Uterus (tissue), 4 donors: ENCODE measurements at places on chromosomes 1 and 21. TPM values are rescaled to one million over a fixed set of nuclear protein-coding genes. Genes with fewer than 3 reads are reported as not detected.

DNA sequence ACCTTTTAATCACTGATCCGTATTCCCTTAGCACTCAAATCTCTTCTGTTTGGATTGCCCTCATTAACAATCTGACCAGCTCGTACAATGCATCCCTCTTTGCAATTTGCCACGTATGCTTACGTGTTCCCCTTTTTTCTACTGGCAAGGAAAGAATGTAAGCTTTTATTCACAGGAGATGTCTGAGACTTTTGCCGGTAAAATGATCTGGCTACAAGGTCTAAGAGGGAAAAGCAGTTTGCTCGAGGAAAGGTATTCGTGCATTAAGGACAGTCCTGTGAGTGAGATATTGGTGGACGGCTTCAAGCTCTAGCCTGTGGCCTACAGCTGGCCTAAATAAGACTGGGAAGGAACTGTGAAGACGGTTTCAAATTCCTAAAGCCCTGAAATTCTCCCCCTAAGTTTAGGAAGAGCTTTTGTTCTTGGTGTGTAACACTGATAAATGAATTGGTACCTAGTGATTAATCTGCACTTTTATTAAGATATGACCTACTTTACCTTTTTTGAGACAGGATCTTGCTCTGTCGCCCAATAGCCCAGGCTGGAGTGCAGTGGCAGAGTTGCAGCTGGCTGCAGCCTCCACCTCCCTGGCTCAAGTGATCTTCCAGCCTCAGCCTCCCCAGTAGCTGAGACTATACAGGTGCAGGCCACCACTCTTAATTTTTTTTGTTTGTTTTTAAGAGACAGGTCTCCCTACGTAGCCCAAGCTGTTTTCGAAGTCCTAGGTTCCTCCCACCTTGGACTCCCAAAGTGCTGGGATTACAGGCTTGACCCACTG lies 895 bp upstream of the UBR4 start:
- H3K27me3 ChIP-seq, result no peaks in the 10 kb centered on the region
- H3K27ac ChIP-seq, result peak overlapping the region; percentile 95
- peaks cover 13% of the 10 kb centered on the region for H3K4me1 ChIP-seq
- H3K4me3 ChIP-seq, result peak overlapping the region; percentile 75
- no peaks in the 10 kb centered on the region for H3K36me3 ChIP-seq
- DNase-seq, result no peak

- no peak overlapping the region for H3K4me3 ChIP-seq
- no peaks in the 10 kb centered on the region for H3K27me3 ChIP-seq
- DNase-seq, result no peak
- H3K27ac ChIP-seq, result no peak overlapping the region
These were observed 25.5 kb downstream of the C1orf198 start for GRCh38 chr1:230842801-230843200.

DNA sequence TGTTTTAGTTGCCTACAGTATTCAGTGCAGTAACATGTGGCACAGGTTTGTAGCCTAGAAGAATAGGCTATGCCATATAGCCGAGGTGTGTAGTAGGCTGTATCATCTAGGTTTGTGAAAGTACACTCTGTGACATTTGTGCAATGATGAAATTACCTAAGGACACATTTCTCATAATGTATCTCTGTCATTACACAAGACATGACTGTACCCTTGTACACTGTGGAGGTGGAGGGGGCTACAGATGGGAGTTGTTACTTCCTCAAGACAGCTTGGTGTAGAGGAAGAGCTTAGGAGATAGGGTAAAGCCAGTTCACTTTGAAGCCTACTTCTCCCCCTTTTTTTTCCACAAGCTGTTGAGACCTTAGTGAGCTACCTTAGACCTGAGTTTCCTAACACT lies 59.7 kb upstream of the RAVER2 start:
- no peaks in the 10 kb centered on the region for H3K27me3 ChIP-seq
- no peak overlapping the region for H3K27ac ChIP-seq

DNA sequence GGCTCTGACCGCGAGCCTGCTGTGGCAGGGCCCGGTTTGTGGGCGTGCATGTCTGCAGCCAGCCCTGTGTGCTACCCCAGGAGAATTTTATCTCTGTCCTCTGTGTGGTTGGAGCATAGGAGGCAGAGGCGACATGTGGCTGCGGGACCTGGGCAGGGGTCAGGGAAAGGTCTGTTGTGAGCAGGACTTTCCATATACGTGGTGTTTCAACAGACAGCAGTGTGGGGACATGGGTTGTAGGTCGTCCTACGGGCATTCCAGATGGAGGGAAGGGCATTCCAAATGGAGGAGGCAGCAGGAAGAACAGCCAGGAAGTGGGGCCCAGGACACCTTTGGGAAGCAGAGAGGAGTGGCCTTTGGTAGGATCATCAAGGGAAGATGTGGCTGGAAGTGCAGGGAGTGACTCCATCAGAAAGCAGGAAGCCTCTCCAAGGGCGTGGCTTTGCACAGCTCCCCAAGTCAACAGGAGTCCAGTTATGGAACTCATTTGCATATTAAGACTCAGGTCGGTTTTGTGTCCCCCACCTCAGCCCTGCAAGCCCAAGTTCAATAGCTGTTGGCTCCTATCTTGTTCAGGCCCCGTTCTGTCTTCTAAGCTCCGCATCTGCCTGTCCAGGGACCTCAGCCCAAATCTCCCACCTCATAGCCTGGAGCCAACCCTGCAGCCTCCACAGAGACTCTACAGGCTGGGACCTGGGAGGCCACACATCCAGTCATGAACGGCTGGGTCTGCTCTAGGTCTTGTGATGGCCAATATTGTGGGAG lies 309.1 kb downstream of the MATN1 start:
- no peak overlapping the region for H3K4me3 ChIP-seq
- H3K27me3 ChIP-seq, result no peaks in the 10 kb centered on the region
- no peaks in the 10 kb centered on the region for H3K36me3 ChIP-seq
- no peaks in the 10 kb centered on the region for H3K4me1 ChIP-seq
- peak; percentile 7 for DNase-seq
- no peak overlapping the region for H3K27ac ChIP-seq

DNA sequence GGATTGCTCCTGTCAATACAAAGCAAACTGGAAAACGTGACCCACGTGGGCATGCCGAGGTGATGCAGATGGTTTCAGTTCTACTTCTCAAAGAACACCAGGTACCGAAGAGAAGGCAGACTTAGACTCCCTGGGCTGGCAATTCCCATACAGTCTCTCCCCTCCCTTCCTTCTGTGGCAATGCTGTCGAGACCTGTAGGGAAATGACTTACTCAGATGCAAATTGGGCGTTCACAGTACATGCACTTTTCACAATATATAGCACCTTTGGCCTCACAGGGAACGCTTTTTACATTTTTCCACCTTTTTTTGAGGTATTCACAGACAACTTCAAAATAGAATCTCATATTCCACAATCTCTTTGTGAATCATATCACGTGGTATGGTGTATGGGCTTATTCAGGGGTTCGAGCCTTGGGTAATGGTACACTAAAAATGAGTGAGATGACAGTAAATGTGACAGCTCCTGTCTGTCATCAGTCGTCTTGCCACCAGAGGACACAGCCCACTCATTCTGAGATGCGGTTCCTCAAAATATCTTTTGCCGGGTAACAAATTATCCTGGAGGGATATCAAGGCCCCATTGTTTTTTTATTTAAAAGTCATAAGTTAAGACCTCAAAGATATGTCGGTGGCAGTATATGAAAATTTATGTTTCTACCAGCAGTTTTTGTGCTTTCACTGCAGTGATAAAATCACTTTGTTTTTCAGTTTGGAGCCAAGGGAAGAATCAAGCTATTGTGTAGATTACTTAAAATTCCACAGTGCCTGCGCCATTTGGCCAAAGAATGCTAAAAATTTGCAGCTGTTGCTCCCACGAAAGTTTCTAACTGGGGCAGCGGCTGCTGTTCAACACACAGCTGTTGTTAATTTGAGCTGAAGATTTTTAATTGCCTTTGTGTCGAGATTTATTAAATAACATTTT lies 168.4 kb downstream of the ZZZ3 start:
- H3K4me3 ChIP-seq, result no peak overlapping the region
- H3K27ac ChIP-seq, result peak overlapping the region; percentile 10
- H3K4me1 ChIP-seq, result no peaks in the 10 kb centered on the region
- H3K27me3 ChIP-seq, result no peaks in the 10 kb centered on the region
- H3K36me3 ChIP-seq, result no peaks in the 10 kb centered on the region

The KCNH1 gene
- total RNA-seq, result 1.1 TPM
